ENCODE measurements at places on chromosomes 13 and 19.

DNA sequence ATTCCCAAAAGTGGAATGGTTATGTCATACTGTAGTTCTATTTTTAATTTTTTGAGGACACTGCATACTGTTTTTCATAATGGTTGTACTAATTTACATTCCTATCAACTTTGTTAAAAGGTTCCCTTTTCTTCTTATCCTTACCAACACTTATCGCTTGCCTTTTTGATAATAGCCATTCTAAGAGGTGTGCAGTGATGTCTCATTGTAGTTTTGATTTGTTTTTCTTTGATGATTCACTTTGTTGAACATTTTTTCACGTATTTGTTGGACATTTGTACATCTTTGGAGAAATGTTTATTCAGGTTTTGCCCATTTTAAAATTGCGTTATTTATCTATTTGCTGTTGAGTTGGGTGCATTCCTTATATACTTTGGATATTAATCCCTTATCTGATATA, 188.8 kb upstream of the SPRY2 start:
- DNase-seq = no peak

DNA sequence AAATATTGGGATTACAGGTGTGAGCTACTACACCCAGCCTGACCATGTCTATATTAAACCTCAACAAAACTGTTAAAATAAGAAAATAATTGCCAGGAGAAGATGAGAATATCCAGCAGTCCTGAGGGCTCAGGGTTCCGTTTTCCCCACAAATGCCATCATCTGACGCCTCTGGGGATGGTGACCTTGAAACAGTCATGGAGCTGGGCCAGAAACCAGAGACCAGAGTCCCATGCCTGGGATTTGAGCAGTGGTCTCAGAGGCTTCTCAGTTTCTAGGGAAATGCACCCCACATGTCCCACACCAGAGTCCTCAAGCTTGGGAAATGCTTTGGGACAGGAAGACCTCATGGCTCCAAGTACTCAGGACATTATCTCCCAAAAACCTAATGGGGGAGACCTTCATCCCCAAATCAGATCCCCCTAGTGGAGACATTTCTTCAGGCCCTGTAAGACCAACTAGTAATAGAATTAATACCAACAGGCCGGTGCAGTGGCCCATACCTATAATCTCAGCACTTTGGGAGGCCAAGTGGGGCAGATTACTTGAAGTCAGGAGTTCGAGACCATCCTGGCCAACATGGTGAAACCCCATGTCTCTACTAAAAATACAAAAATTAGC, 2.9 kb upstream of the MAP1S start:
- DNase-seq = no peak

- no peak for DNase-seq
Measured at GRCh38 chr13:80481588-80481987, 140.7 kb upstream of the SPRY2 start.

GRCh38 chr19:33374236-33374714, 766 bp downstream of the CEBPG start:
- peak; percentile 46 for DNase-seq

DNA sequence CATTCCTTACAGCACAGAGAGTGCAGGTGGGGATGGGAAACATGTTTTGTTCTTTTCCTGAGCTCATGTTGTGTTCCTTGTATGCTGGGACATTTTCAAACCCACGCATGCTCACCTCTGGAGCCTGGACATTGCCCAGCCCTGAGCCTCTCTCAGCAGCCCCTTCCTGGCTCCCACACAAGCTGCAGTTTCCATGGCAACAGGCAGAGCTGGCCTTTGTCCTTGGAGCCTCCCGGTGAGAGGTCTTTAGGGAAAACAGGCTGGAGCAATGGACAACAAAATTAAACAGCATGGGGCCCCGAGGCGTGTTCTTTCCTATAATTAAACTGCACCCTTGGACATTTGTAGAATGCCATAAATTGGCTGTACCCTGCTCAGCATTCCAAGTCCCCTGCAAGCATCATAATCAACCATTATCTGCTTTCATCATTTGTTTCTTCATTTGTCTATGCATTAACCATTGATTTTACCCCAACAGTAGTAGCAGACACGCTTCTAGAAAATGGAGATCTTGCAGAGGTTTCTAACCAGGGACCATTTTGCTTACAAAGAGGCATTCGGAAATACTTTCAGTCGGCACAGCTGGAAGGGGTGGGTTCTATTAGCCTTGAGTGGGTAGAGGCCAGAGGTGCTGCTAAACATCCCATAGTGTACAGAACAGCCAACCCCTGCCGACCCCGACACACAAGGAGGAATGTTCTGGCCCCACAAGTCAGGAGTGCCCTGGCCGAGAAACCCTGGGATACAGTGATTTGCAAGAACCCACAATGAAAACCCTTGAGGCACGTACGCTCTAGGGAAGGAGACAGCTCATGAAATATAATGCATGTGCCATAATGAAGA, 133.4 kb upstream of the PEG3 start:
- no peak for DNase-seq

DNA sequence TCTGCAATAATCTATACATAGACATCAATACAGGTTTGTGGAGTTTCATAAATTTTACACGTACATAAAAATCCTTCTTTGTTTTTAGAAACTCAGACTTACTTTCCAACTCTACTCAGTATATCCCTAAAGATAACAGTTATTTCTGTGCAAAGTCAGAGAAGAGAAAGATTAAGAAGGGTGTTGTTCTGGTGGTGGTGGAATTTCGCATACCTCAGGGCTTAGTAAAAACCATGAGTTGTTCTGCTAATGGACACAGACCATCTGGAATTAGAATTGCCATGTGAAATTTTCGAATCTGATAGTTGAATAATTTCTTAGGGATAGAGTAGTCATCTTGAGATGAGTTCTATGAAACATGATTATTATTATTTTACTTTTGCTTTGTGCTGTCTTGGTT, 102.7 kb downstream of the ZAR1L start:
- no peak for DNase-seq

GRCh38 chr13:113146750-113147149, 11.7 kb upstream of the PROZ start:
- no peak for DNase-seq

GRCh38 chr13:50235604-50236342, 220.5 kb downstream of the KCNRG start:
- no peak for DNase-seq

- DNase-seq = peak; percentile 68
Measured at GRCh38 chr13:57627663-57628062, 3.9 kb upstream of the PCDH17 start.

DNA sequence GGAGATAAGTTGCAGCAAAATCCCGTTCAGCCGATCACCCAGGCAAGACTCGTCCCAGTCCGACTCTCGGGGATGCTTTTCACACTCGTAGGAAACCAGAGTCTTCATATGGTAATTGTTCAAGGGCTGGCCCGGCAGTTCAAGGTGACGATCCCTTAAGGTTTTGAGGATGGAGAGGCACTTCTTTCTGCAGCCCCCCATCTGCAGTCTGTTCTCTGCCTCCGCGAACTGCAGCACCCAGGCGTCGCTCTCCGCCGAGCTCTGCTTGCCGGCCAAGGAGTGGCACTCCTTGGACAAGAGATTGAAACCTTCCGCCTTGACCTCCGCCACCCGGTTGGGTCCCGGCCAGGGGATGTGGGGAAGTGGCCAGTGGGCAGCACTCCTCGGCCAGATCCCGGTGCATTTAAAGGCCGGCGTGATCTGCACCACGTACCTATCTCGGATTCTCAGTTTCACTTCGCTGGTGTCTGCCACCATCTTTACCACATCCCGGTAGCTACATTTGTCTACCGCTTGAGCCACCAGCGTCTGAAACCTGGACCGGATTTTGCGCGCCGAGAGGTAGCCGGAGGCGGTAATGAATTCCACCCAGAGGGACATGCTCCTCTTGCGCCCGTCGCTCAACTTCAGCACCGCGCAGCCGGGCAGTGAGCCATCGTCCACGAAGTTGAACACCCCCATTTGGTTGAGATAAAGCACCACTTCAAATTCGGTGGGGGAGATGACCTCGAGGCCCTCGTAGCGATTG, 1.1 kb downstream of the MAB21L1 start:
- DNase-seq = no peak

GRCh38 chr13:92530364-92530763, 696.2 kb upstream of the GPC6 start:
- DNase-seq = no peak

DNA sequence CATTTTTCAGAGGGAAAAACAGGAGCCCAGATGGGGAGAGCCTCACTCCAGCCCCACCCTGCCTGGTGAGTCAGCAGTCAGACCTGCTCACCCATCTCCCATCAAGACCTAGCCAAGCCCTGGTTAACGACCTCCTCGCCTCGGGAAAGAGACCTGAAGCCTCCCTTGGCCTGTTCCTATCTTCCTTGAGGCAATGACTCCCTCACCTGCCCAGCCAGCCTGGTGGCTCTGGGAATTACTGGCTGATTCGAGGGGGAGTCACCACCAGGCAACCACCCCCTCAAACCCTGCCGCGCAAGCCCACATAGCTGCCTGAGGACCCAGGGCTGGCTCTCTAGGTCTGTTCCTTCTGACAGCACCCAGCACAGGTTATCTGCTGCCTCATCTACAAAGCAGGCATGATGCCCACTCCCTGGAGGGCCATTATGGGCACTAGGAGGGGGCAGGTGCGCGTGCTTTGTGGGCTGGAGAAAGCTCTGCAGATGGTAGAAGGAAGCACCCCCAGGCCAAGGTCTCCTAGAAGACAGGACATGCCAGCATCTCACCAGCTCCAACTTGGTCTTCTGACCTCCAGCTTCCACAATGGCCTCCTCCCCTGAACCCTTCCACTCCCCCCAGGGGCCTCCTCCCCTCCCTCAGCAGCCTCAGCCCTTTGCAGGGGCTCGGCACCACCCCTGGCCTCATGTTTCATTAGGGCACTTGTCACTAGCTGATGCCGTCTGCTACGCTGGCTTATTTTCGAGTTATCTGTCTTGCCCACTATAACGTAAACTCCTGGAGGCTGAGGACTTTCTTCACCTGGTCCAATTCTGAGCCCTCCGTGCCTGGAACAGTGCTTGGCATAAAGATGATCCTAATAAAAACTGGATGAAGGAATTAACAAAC, 10.4 kb downstream of the DEDD2 start:
- DNase-seq = no peak

DNA sequence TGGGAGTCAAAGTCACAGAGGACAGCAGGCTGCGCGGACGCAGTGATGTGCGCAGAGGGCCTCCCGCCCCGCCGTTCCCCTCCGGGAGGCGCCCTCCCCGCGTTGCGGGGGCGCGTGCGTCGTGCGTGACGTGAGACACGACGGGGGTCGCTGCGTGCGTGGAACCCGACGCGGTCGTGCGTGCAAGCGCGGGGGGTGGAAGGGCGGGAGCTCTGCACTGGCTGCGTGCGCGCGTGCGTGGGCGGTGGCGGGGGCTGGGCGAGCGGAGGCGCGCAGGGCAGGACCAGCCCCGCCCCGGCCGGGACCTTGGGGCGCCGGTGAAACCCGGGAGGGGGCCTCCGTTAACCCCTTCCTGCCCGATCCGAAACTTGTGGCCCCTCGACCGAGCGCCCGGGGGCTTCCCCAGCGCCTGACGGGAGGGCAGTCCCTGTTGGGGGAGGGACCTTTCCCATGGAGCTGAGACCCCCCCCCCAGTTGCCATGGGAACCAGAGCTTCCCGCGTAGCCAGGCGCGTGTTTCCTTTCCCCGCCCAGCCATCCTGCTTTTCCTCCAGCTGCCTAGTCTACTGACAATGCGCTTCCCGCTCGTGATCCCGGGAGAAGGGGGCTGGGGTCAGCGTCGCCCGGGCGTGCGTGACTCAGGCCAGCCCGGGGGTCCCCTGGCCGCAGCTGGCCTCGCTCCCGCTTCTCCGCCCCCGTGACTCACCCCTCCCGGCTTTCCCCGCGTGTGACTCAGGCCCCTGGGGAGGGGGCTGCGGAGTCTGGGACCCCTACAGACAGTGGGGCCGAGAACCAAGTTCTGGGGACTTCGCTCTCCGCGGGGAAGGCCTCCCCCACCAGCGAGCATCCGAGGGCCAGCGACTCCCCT, 7.3 kb upstream of the HOOK2 start:
- DNase-seq = peak; percentile 44

GRCh38 chr13:71461892-71462291, 405.1 kb downstream of the DACH1 start:
- DNase-seq = no peak

DNA sequence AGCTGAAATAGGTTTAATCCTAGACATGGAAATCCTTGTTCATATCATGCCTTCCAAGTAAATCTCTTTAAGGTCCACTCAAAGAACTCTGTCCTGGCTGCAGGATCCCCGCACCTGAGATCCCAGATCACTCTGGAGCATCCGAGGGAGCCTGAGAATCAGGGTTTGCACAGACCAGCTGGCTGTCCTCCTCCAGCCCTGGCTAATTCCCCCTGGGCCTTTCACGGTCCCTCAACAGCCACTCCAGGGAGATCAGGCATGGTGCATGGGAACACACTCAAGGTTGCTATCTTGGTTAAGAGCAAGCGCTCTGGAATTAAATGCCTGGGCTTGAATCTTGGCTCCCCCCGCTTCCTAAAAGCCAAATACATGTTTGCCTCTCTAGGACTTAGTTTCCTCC, 130.8 kb downstream of the IRS2 start:
- no peak for DNase-seq

- peak; percentile 16 for DNase-seq
Measured at GRCh38 chr19:54478677-54479266, 5.7 kb upstream of the CDC42EP5 start.

GRCh38 chr13:95195146-95195545, 106.1 kb downstream of the ABCC4 start:
- no peak for DNase-seq

DNA sequence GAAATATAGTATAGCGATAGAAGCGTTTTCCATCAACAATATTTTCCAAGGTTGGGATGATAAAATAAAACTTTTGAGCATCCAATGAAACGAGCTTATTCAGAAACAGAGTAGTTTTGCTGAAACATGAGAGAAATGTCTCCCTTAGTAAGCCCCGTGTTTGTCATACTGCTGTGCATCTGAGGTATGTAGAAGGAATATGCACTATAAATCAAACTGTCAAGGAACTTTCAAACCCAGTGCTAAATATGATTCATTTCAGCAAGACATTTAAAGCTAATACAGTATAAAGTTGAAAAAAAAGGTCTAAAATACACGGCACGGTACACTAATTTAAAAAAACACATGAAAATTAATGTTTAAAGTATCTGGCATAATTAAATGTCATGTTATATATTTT, 546.2 kb downstream of the SLITRK5 start:
- DNase-seq = no peak

DNA sequence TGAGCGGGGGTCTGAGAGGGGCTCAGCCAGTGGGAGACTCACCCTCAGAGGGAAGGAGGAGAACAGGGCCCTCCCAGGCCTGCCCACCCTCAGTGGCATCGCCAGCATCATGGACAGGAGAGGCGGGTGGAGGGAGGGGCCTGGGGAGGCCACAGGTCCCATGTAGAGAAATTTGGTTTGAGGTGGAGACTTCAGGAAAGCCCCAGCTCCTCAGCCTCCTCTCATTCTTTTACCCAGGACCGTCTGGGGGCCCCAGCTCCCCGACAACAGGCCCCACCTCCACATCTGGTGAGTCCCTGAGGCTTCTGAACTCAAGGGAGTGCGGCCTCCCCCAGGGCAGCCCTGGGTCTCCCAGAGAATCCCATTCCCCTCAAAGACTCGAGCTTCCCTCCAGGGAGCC, 3.1 kb downstream of the LILRB1 start:
- no peak for DNase-seq

GRCh38 chr19:50565984-50566903, 2.0 kb downstream of the LRRC4B start:
- no peak for DNase-seq

- no peak for DNase-seq
Measured at GRCh38 chr19:55620410-55621204, 3.8 kb downstream of the ZNF784 start.
